Non-pigmented ciliary epithelial cell (primary cell): ENCODE measurements at places on chromosomes 13 and 19.
A peak's percentile ranks its signal among the peaks of the same experiment; 100 is the strongest.

- no peak for DNase-seq
Measured at GRCh38 chr19:22595918-22596341, 38.2 kb upstream of the ZNF492 start.

DNA sequence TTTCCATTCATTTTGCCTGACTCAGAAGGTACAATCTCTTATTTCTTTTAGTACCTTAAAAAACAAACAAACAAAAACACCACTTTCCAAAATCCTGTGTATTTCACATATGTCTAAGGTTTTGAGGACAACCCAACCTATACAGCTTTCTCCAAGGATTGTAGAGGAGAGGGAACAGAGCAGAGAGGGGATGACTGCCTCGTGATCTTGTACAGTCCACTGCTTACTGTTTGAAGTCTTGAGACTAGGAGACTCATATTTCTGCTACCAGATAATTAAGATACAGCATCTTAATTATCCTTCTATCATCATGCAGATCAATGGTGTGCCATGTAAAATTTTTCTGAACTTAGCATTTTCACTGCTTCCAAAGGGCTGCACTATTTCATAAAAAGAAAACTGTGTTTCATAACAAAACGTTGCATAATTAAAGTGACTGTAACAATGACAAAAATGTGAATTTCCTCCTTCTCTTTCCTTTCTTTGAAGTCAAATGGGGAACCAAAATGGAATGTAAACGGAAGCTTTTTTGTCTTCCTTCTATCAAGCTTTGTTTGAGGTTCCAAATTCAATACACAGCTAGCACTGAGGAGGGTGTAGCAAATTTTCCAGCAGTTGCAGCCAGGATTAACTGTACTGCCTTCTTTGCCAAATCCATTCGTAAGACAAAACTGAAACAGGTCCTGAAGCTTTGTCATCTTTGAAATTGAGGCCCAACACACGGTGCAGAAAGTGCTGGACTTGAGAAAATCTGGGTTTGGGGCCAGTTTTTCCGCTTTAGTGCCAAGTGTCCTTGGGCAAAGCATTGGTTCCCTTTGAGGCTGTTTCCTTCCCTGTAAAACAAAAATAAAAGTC lies 34.9 kb upstream of the RCBTB2 start:
- DNase-seq = no peak

DNA sequence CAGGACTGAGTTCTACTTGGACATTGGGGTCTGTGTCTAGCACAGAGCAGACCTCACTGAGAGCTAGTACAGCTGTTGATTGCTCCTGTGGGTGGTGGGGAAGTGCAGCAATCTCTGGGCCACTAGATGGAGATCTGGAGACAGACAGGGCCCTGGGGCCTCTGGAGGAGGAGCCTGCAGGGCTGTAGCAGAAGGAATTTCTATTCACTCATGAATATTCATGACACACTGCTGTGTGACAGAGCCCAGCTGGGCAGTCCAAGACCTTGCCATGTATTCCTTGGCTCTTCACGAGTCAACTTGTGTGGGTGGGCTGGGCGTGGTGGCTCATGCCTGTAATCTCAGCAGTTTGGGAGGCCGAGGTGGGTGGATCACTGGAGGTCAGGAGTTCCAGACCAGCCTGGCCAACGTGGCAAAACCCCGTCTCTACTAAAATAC lies 37.5 kb downstream of the SUGP2 start:
- DNase-seq = peak; percentile 80

- no peak for DNase-seq
Measured at GRCh38 chr13:27839809-27840467, 47.7 kb downstream of the GSX1 start.

DNA sequence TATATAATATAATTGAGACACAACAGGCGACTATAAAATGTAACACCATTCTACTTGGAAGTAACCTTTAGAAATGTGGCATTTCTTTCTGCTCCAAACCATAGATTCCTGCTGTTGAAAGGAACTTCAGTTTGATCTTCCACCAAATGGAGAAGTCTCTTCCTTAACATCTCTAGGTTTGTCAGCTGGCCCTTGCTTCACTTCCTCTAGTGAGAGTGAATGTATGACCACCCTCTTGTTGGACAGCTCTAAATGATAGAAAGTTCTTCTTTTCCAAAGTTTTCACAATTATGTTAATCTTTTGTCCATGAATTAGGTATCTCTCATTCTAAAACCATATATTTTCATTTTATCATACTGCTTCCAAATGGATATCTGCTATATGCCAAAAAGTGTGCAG lies 13.8 kb upstream of the COG6 start:
- no peak for DNase-seq
